ENCODE measurements at places on chromosomes 6 and 20.

DNA sequence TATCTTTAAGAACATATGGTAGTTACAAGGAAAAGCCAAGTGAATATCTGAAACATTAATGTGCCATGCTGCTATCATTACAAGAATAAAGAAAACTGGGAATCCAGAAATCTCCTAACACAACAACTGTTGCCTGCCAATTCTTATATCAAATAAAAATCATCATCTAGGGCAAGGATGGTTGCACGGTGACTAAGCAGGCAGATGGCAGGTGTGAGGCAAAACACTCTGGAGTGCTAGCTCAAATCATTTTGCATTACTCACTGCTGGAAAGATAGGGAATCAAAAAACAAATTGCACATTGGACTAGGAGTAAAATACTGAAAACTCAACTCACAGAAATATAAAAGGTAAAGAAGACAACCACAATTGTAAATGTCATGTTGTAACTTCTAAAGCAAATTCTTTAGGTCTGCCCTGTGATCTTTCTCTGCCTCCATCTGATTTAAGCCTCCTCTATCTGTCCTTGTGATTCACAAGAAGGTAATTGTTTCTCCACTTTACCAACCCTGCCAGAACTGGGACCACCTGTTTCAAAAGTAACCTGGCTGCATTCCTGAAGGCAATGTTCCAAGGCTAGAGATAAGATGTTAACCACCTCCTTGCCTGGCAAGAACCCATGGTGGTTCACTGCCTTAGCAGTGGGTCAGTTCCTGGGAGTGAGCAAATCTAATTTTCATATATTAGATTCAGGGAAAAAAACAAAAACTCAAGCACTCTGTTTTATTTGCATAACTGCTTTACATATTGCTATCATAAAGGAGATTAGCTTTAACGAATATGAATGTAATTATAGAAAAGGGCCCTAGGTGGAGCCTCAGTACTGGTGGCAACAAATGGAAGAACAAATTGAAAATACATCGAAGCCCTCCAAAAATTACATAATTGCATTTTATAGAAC lies 33.1 kb upstream of the LCA5 start:
- DNase-seq = no peak

DNA sequence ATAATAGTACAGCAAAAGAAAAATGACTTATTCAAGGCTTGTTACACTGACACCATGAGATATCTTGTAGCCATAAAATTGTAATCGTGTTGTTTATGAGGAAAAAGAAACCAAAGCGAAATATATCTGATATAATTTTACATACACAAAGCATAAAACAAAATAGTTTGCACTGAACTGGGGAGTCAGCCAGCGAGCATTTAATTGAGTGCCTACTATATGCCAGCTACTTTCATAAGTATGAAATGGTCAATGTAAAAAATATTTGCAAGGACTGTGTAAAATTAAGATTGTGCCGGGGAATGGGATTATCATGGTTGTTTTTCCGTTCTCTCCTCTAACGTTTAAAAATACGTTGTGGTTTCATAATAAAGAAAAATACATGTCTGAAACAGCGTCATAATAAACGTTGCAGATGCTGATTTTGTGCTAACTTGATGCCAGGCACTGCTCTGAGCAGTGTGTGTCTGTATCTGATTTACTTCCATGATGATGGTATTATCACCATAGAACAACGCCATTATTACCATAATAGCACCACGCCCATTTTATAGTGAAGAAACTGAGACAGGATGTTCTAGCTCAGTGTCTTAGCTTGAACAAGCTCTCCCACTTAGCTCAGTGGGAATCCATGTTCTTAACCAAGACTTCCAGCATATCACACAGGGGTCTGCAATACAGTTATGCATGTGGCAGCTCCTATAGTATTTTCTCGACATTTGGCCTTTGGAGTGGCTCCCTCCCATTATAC lies 144.6 kb downstream of the BCAS1 start:
- DNase-seq = no peak

DNA sequence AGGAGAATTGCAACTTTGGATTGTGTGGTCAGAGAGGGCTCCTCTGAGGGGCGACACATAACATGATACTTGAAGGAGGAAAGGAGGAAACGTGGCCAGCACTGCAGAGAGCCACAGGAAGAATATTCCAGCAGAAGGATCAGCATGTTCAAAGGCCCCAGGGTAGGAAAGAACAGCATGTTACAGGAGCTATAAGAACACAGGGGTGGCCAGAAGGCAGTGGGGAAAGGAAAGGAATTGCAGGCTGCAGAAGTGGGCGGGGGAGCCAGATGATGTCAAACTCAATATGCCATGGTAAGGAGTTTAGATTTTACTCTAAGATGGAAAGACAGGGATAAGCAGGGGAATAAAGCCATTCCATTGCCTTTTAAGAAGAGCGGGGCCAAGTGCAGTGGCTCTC lies 30.7 kb downstream of the MGME1 start:
- DNase-seq = no peak

- no peak for DNase-seq
These were observed 2.0 kb downstream of the TSBP1 start for GRCh38 chr6:32369660-32370059.

- no peak for DNase-seq
These were observed 11.4 kb upstream of the PARD6B start for GRCh38 chr20:50720026-50720425.

All from frontal cortex (tissue), 4 donors.